Fibroblast of skin of right biceps (primary cell): ENCODE measurements at places on chromosomes 2 and 18.
A peak's percentile ranks its signal among the peaks of the same experiment; 100 is the strongest.

DNA sequence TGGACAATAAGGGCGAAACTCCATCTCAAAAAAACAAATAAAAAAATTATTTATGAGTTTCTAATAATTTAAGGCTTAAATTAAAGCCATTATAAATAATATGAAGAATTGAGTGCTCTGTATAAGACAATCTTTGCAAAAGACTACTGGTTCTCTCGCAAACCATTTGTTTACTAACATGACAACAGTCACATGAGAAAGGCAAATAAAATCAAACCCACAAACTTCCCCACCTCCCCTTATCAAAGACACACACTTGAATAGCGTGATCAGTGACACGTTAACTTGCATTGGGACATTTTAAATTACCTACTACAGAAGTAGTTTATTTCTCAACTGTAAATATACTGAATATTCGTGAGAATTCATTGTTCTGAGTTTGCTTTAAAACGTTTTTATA is 21.1 kb downstream of the RAB1A start:
- no peak for DNase-seq

- peak; percentile 39 for DNase-seq
These were observed 266.7 kb downstream of the METTL4 start for GRCh38 chr18:2304378-2305175.

DNA sequence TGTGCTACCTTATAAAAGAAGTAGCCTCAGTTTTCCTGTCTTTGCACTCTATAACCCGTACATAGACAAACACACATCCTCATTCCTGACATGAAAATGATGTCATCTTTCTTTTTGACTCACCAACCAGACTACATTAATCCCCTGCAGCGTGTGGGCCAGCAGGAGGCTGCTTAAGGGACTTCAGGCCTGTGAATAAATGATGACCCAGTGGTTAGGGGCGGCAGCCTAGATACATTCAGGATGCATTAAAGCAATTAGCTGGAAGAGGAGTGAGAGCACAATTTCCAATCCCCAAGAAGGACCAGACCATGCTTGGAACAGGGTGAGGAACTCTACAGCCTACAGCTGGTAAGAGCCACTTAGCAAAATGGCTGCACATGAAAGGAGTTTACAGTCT is 57.3 kb upstream of the KLF7 start:
- peak; percentile 90 for DNase-seq

DNA sequence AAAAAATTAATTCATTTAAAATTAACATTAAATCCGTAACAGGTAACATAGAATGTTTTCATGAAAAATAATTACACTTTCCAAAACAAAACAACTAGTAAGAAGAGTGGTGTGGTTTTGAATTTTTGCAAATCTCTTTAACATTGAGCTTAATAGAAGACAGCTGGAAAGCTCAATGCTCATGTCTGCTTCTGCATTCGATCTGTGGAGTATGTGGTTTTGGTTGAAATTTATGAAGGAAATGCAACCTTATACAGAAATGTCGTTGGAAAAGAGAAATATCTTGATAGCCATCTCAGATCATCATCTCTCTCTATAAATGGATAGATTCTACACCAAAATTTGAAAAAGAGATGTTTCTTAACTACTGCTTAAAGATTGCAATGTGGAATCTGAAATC is 17.3 kb upstream of the FHL2 start:
- DNase-seq, result no peak

- DNase-seq, result no peak
These were observed 149.0 kb downstream of the LAMA3 start for GRCh38 chr18:23838233-23838632.

- no peak for DNase-seq
These were observed 128.0 kb downstream of the NEDD4L start for GRCh38 chr18:58172031-58172430.

GRCh38 chr2:220664272-220665107 is 907.6 kb downstream of the EPHA4 start:
- no peak for DNase-seq

- DNase-seq, result no peak
These were observed 29.3 kb downstream of the PTRHD1 start for GRCh38 chr2:24763843-24764242.

GRCh38 chr2:44459739-44460138 is 98.0 kb downstream of the CAMKMT start:
- DNase-seq, result no peak

DNA sequence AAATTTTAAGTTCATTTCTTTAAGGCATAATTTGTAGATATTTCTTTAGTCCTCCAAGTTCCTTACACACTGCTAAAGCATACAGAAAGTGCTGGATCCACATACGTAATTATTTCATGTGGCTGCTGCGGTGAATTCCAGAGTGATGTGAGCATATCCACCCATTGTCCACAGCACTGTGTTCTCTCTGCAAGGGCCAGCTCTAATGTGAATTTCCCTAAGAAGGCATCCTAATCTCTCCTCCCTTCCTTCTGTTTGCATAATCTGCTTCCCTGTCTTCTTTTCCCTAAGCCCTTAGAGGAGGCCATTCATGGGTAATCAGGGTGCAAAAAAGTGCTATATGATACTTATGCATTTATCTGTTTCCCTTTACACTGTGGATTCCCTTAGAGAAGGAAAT is 57.2 kb downstream of the COBLL1 start:
- peak; percentile 65 for DNase-seq
